ENCODE measurements at places on chromosomes 7 and 10.

DNA sequence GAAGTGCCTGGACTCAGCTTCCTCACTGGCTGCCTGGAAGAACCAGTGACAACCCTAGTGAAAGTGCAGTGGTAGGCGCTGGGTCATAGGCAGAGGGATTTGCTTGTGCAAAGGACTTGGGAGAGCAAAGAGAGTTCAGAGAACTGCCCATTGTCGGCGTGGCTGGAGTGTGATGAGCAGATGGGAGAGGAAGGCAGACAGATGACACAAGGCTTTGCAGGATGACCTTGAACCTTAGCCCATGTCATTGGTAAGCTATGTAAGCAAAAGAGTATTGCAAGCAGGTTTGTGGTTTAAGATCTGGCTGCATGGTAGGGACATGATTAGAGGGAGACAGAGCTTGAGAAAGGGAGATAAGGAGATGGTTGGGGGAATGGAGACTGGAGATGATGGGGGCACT, 35.3 kb upstream of the NOBOX start:
- DNase-seq, result no peak

GRCh38 chr7:25325186-25325757, 97.0 kb upstream of the NPVF start:
- DNase-seq, result no peak

DNA sequence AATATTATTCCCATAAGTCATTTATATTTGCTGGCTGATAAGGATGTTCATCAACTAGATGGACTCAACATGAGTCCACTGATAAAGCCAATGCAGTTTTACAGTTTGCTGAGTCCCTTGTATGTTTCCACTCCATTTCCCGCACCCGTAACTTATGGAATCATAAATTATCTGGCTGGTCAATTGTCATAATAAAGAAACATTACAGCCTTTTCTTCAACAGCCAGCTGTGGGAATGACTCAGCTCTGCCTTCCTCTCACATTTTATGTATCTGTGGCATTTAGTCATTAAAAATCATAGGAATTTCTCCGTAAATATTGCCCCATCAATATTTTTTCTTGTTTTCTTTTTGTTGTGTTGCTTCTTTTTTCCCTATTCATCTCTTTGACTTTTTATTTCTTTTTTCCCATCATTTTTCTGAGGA, 22.3 kb upstream of the TMEM26 start:
- no peak for DNase-seq

- no peak for DNase-seq
These were observed 118.6 kb downstream of the CNTNAP2 start for GRCh38 chr7:146235195-146235594.

GRCh38 chr10:122499012-122499411, 37.7 kb downstream of the HTRA1 start:
- DNase-seq, result no peak

DNA sequence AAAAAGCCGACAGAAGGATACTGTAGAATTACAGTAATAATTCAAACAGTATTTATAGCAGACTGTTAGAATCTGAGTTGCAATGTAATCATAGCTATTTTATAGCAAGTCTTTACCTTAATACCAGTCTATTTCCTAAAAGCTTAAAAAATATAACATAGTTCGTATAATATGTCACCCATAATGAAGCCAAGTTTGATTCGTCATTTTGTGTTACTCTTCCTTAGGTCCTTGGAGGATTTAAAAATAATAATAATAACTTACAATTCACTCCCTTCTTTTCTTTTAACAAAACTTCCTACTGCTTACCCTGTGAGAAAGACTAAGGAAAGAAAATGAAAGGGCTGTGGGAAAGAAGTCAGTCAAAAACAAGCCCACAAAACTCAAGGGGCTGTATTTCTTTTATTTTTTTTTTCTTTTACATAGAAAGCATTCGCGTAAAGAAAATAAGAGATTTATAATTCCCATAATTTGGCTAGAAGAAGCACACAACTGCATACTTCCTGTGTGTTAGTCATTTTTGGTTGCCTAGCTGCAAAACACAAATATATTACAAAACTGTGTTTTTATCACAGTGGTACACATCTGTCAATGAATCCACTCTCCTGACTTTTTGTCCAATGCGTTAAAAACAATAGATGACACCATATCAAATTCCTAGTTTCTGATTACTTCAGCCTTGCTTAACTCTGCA, 187.2 kb upstream of the CELF2 start:
- no peak for DNase-seq

DNA sequence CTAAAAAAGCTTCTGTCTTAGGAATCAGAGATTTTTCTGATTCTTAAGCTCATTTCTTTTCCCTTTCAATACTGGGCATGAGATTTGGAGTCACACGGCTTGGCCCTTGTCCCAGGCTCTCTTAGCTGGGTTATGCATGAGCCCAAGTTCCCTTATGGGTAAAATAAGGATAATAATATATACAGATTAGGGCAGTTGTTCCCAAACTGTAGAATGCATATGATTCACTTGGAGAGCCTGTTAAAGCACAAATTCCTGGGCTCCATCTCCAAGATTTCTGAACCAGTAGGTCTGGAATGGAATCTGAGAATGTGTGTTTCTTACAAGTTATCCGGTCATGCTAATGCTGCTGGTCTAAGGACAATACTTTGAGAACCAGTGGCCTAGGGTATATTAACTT, 154.0 kb downstream of the REEP3 start:
- no peak for DNase-seq

DNA sequence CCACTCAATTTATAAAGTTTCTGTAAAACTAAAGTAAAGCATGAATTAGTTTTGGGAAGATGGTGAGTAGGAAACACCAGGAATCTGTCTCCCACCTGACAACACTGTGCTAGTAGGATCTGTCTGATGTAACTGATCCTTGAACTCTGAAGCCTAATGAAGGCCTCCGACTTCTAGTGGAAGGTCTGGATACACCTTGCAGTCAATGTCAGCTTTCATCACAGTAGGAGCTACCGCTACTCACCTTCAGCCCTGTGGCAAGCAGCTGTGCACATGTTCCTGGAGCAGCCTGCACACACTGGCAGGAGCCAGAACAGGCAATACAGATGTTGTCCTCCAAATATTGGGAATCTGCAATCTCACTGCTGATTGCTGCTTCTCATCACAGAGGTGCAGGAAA, 471.4 kb downstream of the PTPRN2 start:
- no peak for DNase-seq

DNA sequence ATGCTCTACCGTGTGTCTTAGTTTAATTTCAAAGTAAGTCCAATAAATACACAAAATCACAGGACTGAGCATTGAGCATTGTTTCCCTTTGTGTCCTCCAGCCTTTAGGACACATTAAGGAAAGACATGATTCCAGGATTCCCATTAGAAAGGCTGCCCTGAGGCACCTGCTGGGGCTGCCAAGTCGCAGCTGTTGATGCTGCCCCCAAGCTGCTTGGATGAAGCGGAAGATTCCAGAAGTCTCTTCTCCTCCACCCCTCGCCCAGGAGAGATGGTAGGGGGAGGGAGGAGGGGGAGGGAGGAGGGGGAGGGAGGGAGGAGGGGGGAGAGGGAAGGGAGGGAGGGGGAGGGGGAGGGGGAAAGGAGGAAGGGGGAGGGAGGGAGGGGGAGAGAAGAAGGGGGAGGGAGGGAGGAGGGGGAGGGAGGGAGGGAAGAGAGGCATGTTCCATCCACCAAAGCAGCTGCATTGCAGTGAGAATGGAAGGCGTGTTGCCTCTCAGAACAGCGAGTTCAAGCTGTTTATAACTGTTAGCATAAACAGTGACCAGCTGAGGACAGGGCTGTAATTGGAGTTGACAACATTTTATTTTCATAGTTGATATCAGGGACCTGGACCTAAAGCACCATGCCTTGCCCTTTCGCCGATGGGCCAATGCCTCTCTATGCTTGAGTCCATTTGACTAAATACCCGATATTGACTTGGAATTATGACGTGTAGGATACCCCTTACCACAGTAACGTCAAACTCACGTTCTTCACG, 67.3 kb downstream of the DIP2C start:
- no peak for DNase-seq

DNA sequence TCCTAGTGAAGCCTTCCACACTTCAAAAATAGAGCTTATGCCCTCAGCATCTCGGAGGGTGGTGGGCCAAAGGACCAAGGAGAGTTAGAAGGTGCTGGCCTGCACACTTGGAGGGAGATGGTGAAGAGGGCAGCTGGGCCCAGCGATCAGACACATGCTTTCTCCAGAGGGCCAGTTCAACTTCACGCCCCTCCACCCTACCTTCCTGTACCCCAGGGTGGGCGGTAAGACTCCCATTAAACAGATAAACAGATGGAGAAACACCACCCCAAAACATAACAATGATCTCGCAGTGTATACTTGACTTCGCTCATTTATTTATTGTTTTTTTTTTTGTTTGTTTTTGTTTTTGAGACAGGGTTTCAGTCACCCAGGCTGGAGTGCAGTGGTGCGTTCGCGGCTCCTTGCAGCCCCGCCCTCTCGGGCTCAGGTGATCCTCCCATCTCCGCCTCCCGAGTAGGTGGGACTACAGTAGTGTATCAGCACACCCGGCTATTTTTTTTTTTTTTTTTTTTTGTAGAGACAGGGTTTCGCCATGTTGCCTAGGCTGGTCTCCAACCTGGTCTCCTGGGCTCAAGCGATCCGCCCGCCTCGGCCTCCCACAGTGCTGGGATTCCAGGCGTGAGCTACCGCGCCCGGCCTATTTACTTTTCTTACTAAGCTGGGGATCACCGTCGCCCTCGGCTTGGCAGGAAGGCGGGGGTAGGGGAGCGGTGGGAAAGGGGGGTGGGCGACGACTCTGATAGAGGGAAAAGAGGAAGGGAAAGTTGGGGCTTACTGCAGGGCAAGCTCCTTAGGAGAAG, 1.8 kb downstream of the C10orf95 start:
- peak; percentile 94 for DNase-seq

DNA sequence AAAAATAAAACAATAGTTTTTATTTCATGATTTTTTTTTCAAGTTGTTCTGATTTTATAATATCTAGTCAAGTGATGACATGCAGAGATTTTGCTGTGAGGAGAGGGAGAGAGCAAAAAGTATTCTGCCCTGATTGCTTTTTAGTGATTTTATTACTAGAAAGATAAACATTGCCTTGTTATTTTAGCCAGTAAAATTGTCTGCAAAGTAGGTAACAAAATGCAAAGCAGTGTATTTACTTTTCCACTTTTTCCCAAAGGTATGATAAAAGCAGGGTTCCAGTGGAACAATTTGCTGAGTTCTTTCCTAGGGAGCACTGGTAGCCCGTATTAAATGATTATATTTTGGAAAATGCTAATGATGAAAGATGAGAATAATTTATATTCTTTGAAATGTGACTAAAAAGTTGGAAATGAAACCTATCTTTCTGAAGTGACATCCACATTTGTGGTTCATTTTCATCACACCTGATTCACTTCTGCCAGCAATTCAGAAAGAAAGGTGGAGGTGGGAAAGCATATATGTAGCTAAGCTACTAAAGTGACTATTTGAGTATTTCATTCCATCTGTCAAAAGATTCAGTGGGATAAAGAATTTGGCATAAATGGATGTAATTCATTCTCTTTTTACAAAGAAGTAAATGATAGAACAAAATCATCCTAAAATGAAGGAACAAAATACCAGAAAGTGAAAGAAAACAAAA, 300.3 kb downstream of the ADK start:
- no peak for DNase-seq

DNA sequence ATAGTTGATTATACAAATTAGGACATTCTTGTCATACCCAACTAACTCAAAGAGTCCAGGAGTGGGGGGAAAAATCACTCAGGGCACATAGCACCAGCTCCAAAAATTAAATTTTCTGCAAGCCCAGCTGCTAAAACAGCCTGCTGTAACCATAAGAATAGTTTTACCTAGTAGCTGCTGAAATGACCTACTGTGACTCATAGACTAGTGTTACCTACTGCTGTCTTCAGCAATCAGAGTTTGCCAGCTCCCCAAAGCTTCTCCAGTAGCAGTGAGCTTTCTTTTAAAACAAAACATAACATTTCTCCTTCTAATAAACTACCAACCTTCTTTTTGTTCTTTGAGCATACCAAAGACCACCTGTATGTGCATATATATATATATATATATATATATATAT, 4.2 kb upstream of the ARHGAP12 start:
- DNase-seq, result no peak

GRCh38 chr10:89080660-89081059, 90.1 kb downstream of the FAS start:
- DNase-seq, result no peak

- DNase-seq, result no peak
These were observed 19.4 kb downstream of the MTURN start for GRCh38 chr7:30154111-30154587.

DNA sequence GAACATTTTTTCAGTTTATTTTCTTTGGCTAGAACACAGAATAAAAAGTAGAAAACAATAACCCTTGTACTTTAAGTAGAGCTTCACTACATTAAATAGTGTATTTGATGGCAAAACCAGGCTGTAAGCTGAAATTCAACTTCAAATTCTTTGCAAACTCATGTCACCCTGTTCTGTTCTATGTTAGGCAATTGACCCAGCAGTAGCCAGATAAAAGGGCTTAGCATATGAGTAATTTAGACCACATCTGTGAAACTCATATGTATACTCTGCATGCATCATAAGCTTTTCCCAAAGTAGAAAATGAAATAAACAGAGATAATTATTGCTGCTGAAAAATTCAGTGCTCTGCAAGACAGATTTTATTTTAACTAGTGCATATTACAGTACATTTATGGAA, 150.2 kb downstream of the GNAI1 start:
- no peak for DNase-seq

GRCh38 chr7:108863227-108863848, 293.7 kb downstream of the DNAJB9 start:
- no peak for DNase-seq

DNA sequence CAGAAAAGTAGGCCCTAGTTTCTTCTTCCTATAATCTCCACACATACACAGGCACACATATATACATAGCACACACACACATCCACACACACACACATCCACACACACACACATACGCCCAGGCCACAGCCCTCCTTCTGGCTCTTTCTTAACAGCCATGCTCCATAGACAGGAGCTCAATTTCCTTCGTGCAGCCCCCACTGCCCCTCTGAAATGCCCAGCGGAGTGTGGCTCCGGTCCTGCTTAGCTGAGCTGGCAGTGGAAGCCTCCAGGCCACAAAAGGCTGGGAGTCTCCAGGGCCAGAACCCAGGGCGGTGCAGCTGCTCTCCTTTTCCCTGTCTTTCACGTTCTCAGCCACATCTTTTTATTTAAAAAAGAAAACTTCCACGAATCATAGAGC, 282.9 kb upstream of the IGFBP3 start:
- DNase-seq, result no peak

GRCh38 chr10:99125879-99126278, 109.8 kb downstream of the HPSE2 start:
- no peak for DNase-seq

GRCh38 chr7:111605246-111605645, 43.0 kb upstream of the IMMP2L start:
- no peak for DNase-seq

DNA sequence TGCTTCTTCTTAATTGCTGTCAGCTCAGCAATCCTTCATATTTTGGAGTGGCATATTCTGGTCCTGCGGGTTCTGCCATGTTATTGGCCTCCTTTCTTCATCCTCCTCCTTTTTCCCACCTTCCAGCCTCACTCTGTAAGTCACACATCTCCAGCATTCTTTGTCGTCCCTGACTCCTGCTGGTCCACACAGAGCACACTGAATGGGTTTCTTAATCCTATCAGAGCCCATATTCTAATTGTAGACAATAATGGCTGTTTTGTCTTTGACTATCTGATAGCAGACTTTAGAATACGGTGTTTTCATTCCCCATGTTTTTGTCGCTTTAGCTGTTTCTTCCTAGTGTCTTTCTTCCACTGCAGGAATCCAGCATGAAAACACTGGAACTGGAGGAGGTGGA, 389.6 kb downstream of the REEP3 start:
- no peak for DNase-seq
